Immature natural killer cell (primary cell): ENCODE measurements at places on chromosomes 2 and 18.

DNA sequence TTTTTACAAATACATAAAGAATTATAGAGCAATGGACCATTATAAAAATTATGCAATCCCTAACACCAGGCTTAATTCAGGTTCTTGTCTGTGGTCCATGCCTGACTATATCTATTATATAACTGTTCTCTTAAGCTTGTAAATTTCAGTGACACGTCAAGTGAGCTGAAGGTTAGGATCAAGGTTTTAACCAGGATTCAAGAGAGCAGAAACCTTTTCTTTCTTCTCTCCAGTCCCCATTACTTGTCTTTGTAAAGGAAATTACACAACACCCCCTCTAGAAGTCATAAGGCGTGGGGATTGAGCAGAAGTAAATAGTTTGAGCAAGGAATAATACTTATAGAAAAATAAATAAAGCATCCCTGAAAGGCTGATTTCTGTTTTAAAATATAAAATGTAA lies 122.0 kb downstream of the ZNF521 start:
- H3K27ac ChIP-seq = no peak overlapping the region
- H3K4me1 ChIP-seq = peaks cover 4% of the 10 kb centered on the region
- no peaks in the 10 kb centered on the region for H3K36me3 ChIP-seq
- H3K27me3 ChIP-seq = no peaks in the 10 kb centered on the region

- H3K4me1 ChIP-seq = no peaks in the 10 kb centered on the region
- no peaks in the 10 kb centered on the region for H3K27me3 ChIP-seq
- H3K27ac ChIP-seq = no peak overlapping the region
- no peak for DNase-seq
- H3K36me3 ChIP-seq = no peaks in the 10 kb centered on the region
- no peak overlapping the region for H3K4me3 ChIP-seq
Measured at GRCh38 chr18:944440-944839, 39.8 kb downstream of the ADCYAP1 start.

GRCh38 chr2:48479915-48480314 lies 50.0 kb upstream of the STON1 start:
- H3K4me1 ChIP-seq = no peaks in the 10 kb centered on the region
- no peak overlapping the region for H3K4me3 ChIP-seq
- peaks cover 21% of the 10 kb centered on the region for H3K36me3 ChIP-seq
- DNase-seq = no peak
- H3K27me3 ChIP-seq = no peaks in the 10 kb centered on the region

DNA sequence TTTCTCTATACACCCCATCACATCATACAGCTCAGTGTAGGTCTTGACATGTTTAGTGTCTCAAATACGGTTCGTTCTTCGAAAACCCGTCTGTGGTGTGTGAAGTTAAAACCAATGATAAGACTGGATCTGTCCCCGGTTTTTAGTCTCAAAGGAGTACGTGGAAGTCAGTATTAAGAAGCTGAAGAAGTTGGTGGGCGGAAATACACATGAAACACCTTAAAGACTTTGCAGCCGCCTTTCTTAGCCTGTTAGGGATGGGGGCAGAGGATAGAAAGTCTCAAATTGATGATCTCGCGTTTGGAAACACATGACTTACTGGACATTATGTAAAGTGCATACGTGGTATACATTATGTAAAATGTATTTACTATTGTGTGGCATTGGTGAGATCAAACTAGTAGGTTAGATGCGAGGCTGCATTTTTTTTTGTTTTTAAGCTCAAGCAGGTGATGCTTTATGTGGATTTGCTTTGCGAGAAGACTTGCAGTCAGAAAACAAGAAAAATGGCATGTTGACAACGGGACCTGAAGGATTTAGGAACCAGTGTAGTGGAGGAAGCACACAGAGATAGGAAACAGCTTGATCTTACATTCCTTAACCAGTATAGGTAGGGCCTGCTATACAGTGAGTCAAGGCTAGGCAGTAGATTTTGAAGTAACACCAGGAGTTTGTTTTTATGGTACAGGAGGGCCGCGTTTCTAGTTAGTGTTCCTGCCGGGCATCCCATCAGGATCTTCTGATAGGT lies 1.2 kb downstream of the CNOT11 start:
- peak; percentile 18 for DNase-seq
- H3K27me3 ChIP-seq = peaks cover 24% of the 10 kb centered on the region
- peak overlapping the region; percentile 94 for H3K4me3 ChIP-seq

DNA sequence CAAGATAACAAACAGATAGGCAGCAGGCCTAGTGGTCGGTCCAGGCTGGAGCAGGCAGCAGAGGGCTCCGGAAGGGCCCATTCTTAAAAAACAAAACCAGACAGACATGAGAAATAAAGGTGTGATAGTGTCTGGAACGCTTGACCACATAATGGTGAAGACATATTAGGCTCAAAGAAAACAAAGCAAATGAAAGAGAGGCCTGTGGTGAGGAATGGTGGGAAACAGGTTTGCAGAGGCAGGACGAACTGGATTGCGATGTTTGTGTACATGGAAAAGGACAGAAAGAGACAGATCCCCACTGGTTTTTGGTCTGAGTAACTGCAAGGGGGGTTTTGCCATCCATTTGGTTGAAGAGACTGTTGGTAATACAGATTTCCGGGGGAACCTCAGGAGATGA lies 19.9 kb downstream of the QPCT start:
- no peak overlapping the region for H3K4me3 ChIP-seq
- H3K4me1 ChIP-seq = no peaks in the 10 kb centered on the region
- peaks cover 6% of the 10 kb centered on the region for H3K27me3 ChIP-seq
- H3K27ac ChIP-seq = no peak overlapping the region

GRCh38 chr18:43875511-43875910 lies 598.2 kb upstream of the SYT4 start:
- no peak overlapping the region for H3K27ac ChIP-seq
- H3K36me3 ChIP-seq = no peaks in the 10 kb centered on the region
- H3K4me1 ChIP-seq = no peaks in the 10 kb centered on the region
- no peak for DNase-seq
